ENCODE measurements at places on chromosomes 4 and X.

DNA sequence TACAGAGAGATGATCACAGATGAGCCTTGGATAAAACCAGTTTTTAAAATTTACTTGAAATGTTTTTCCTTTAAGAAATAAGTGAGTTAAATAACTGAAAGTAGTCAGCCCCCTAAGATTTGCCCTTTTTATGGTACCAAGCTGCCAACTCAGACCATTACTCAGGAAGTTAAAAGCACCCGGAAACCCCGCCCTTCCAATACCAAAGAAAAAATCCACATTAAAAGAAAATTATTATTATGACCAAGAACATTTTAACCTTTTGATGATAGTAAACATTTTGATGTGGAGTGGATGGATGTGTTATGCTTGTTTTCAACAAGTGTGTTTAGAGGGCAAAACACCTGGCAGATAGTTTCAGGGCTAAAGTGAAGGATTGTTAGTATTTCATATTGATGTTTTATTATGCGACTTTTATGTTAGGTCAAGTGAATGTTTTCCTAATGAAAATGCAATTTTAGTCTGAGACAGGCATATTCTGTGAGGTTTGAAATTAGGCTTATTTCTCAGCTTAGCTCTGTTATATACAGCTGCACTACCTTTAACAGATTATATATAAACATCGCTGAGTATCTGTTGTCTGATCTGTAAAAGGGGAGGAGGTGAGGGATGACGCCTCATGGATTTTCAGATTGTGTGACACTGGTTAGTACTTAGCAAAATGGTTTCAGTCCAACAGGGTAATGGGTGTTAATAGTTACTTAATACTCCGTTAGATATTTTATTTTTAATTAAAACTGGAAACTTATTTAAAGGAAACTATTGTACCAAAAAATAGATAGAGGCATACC lies 89.0 kb downstream of the KDM6A start:
- DNase-seq: no peak

DNA sequence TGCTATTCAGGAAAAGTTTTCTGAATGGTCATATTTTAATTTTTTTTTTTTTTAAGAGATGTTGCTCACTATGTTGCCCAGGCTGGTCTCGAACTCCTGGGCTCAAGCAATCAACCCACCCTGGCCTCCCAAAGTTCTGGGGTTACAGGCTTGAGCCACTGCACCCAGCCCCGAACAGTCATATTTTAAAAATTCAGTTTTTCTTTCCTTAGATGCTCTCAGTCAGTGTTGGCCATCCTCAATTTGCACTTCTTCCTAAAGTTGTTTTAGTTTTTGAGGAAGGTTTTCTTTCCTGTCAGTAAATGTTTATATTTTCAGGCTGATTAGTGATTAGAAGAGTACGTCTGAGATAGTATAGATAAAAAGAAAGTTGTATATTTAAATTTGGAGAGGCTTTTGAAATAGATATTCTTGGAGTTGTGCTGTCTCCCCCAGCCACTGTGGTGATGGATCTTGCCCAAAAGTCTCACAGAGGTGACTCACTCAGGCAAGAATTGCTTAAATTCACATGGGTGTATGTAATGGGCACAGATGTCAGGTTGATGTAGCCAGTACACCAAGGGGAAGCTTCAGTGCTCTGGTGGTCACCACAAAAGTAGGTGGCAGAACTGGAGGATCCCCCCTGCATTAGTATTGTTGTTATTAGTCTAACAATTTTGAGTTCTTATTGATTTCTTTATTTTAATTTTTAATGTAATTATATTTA lies 72.2 kb upstream of the ELOVL6 start:
- DNase-seq: no peak

GRCh38 chr4:80263541-80264351 lies 2.7 kb upstream of the FGF5 start:
- no peak for DNase-seq

DNA sequence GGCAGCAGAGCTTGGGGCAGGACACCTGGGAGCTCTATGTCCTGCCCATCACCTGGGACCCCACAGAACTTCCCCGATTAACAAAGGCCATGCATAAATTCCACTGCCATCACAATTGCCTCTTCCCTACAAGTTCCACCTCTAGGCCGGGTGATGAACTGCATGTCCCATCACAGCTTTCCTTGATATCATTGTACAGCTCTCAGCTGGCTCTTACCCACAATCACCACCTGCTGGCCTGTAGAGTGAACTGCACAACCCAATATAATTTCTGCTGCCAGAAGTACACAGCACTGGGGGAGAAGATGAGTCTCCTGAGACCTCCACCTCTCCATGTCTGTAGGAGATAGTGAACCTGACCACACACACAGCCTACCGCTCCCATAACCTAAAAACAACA lies 285.0 kb upstream of the AADAT start:
- DNase-seq: no peak

DNA sequence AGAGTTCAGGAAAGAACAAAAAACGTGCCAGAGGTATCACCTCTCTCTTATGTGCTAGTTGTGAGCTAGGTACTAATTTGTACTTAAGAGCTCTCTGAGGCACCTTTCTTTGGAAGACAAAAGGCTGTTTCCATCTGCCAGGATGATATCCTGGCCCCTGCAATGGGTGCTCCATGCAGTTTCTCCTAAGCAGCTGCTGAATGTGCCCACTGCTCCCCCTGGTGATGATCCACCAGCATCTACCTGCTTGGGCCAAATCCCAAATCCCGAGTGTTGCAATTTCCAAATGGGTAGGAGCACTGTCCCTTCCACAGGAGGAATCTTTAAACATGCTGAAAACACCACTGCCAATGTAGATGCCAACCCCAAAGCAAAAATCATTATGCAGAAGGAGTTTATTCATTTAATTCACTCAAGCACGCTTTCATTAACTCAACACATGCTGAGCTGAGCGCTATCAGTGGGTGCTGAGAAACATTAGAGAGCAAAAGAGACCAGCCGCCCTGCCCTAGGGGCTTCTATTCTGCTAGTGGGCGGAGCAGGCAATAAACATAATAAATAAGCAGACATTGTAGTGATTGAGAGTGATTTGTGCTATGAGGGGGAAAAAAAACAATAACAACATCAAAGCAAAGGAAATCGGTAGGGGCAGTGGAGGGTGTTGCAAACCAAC lies 69.6 kb upstream of the C4orf50 start:
- peak; percentile 45 for DNase-seq

DNA sequence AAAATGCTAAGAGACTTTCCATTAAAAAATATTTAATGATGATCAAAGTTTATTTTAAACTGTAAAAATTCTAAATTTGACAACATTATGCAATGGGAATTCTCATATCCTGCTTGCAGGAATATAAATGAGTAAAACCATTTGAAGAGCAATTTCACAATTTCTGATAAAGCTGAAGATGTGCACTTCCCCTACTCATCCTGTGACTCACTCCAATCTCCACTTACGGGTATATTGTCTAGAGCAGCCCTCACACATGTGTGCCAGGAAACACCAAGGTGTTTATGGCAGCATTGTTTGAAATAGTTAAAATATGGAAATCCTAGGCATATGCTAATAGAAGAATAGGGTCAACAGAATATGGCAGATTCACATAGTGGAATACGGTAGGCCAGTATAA lies 158.4 kb downstream of the PDHA2 start:
- DNase-seq: no peak

- peak; percentile 53 for DNase-seq
These were observed 487 bp downstream of the TBCK start for GRCh38 chr4:106315476-106315967.

Data from midbrain (tissue), 1 donor.